ENCODE measurements at places on chromosomes 5 and 9.

- ATAC-seq, result no peak
These were observed 13.6 kb downstream of the UNC5A start for GRCh38 chr5:176823869-176824412.

DNA sequence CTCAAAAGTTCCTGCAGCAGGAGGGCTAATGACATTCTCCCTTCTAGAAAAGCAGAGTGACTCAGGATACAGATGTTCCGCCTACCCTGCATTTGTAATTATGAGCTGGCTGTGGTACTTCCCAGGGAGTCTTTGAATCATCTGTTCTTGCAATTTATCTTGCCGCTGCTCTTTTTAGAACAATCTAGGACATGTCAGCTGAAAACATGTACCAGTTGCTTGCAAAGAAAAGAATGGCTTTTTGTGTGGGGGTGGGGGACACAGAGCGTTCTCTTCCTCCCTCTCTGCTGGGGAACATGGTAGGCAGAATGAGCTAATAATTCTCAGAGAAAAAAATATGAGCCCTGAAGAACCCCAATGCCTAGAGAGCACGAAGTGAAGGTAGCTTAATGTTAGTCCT, 51.7 kb upstream of the TUT7 start:
- ATAC-seq, result no peak

DNA sequence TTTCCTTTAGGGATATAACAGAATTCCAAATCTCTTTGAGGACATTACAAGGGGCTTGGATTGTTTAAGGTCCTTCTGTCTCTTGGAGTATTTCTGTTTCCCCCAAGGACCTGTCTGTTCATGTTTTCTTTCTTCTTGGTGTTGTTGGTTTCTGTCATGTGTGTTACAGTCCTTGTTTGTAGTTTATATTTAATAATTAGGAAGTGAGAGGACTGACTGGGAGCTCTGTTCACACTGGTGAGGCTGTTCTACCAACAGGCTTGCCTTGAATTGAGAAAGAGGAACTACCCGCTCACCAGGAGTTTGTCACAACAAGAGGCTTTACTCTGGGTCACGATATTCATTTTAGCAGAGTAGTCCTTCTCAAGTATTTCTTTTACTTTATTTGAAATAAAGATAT, 119.2 kb upstream of the SV2C start:
- peak; percentile 96 for ATAC-seq

DNA sequence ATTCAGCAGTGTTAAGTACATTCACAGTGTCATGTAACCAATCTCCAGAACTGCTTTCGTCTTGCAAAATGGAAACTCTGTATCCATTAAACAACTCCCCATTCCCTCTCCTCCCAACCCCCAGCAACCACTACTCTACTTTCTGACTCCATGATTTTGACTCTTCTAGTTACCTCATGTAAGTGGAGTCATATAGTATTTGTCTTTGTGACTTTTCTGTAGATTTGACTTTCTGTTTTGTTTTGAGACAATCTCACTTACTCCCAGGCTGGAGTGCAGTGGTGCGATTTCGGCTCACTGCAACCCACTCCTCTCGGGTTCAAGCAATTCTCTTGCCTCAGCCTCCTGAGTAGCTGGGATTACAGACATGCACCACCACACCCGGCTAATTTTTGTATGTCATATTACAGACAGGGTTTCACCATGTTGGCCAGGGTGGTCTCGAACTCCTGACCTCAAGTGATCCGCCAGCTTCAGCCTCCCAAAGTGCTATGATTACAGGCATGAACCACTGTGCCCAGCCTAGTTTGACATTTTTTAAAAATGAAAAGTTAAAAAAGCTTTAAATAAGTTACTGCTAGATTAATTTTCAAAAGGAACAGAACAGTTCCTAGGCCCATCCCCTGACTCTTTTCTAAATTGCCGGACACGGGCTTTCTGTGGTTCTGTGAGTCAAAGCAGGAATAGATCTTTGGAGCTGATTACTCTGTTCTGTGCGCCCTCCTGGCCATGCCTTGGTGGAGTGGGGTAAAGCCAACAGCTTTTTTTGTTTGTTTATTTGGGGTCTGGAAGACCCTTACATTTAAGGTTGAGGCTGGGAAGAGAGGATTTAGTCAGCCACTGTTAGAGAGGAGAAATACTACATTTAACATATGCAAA, 59.3 kb downstream of the RALGPS1 start:
- ATAC-seq, result no peak

DNA sequence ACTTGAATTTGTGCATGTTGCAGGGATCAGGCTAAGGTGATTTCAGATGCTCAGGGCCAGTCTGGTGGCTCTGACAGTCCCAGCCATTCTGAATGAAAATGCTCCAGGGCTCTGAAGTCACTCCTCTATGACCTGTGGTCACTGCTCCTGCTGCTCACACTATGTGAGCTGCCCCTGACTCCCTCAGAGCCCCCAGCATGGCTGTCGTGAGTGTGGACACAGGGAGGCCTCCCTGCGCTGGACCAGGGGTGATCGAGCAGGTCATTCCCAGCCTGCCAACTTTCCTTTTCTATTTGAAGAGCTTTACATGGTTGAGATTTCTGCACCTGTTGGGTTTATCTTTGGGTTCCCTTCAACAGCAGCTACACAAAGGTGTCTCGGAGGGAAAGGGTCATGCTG, 74.5 kb downstream of the WNK2 start:
- ATAC-seq, result no peak

GRCh38 chr5:52749666-52750065, 38.0 kb upstream of the ITGA1 start:
- no peak for ATAC-seq

- no peak for ATAC-seq
These were observed 180.4 kb downstream of the DAB2IP start for GRCh38 chr9:121831869-121832268.

DNA sequence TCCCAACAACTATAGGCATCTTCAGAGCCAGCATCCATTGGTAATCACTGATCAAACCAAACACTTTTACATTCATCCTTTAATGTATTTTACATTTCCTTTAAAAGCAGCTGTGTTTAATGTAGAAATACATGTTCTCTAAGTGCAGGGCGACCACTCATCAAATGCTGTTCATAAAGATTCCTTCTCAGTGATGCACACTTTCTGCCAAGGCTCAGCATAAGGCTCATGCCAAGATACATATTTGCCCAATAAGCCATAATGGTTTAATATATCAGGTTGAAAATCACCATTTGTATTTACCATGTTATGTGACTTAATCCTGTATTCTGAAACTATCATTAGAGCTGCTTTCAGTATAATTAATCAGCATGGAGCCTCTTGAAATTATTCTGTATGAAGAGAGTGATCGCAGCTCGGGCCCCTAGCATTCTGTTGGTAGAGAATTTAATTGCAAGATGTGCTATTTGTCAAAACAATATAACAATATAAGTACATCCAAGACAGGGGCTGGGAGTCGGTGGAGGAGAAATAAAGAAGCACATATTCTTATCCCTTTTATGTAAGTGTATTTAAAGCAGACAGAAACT, 267.5 kb downstream of the EBF1 start:
- no peak for ATAC-seq
